Osteoblast (primary cell): ENCODE measurements at places on chromosomes 2 and 18. TPM values are rescaled to one million over a fixed set of nuclear protein-coding genes. Genes with fewer than 3 reads are reported as not detected.

Gene IL36B
- not detected in 2 replicates for total RNA-seq

Gene FEV
- not detected in 2 replicates for total RNA-seq

Gene CDK15
- 4.7 and 5.3 TPM in 2 replicates for total RNA-seq

Gene KLHL30
- total RNA-seq, result under 0.01 TPM in 2 replicates

Gene DOK6
- 2.7 and 3.6 TPM in 2 replicates for total RNA-seq

GRCh38 chr2:221153226-221153625, 418.9 kb downstream of the EPHA4 start:
- no peaks in the 10 kb centered on the region for H3K27me3 ChIP-seq
- no peaks in the 10 kb centered on the region for H3K36me3 ChIP-seq
- H3K4me1 ChIP-seq, result no peaks in the 10 kb centered on the region
- H3K27ac ChIP-seq, result no peak overlapping the region

DNA sequence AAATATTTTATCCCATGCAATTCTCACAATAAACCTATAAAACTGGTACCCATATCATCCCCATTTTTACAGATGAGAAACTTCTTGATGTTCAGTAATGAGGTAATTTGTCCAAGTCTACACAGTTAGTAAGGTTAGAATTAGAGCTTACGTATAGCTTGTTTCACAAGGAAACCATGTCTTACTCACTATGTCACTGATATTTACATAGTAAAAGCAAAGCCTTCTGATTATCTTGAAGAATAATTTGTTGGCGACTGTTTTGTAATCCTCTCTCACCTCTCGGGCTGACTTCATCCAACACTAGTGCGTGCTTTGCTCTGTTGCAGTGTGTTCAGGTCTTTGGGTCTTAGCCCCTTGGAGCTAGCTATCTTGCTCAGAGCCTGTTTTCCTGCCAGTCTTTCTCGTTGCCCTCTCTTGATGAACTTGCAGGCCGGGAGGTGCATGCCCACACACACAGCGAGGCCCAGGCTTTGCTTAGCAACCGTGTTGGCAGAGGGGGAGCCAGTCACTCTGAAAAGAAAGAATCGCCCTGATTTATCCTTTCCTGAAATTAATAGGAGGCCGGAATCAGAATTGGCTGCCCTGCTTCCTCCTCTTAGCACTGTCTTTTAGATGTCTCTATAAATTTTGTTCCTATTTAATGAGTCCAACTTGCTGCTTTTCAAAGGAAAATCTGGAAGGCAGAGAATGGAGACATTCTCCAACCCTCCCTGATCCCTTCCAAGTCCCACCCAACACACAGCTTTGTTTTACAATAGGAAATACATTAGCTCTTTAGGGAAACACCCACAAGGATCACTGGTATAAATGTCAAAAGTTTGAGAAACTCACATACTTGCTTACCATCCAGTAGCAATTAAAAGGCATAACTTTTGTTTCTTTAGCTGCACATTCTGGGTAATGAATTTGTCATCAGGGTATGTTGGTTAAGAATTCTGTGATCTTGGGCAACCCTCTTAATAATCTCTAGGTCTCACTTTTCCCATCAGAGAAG, 97.6 kb upstream of the SEC11C start:
- no peaks in the 10 kb centered on the region for H3K36me3 ChIP-seq
- DNase-seq, result peak; percentile 58
- H3K4me1 ChIP-seq, result peaks cover 3% of the 10 kb centered on the region

- H3K27me3 ChIP-seq, result no peaks in the 10 kb centered on the region
- H3K36me3 ChIP-seq, result no peaks in the 10 kb centered on the region
- H3K4me1 ChIP-seq, result no peaks in the 10 kb centered on the region
- no peak overlapping the region for H3K27ac ChIP-seq
- no peak overlapping the region for H3K4me3 ChIP-seq
Observed at GRCh38 chr2:51722311-51722710, 690.4 kb upstream of the NRXN1 start.

DNA sequence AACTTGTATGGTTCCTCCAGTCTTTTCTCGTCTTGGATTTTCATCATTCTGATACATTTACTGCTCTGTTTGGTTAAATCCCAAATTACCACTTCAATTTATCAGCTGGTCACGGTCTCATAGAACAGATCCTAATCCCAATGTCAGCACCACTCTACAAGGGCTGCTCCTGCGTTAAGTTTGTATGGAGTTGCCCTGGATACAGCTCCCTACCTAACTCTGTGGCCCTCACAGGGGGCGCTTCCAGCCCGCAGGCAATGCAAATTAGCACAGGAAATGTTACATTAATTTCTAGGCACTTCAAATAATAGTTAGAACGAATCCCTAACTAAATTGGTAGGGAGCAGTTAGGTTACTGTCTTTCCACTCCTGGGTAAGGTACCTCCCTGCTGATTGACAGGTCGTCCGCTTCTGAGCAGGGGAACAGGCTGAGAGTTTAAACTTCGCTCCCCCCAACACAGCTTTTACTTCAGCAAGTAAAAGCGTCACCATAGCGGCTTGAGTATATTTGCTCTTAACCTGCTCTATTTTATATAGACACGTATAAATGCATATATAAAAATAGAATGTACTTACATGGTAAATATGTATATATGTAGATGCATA, 238.5 kb upstream of the FANCL start:
- no peaks in the 10 kb centered on the region for H3K36me3 ChIP-seq
- no peak for DNase-seq
- H3K4me1 ChIP-seq, result no peaks in the 10 kb centered on the region

DNA sequence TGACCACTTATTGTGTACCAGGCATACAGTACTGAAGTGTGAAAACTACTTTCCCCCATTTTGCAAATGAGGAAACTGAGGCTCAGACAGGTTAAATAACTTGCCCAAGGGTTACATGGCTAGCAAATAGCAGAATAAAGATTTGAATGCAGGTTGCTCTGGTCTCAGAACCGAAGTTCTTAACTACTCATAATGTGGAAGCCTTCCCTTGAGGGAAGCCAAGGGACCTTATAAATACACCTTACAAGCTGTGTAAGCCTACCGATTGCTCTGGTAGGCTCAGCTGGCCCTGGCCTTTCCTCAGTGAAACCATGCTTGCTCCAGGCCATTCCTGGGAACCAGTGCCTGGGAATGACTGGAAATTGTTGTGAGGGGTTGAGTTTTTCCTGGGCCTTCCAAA, 114.6 kb upstream of the CDCA7 start:
- no peak for DNase-seq
- no peaks in the 10 kb centered on the region for H3K4me1 ChIP-seq
- H3K27ac ChIP-seq, result no peak overlapping the region
- H3K36me3 ChIP-seq, result peaks cover 8% of the 10 kb centered on the region

GRCh38 chr2:127175041-127175721, 44.9 kb downstream of the CYP27C1 start:
- H3K27ac ChIP-seq, result peak overlapping the region; percentile 77
- peak; percentile 90 for DNase-seq
- H3K36me3 ChIP-seq, result no peaks in the 10 kb centered on the region
- H3K27me3 ChIP-seq, result no peaks in the 10 kb centered on the region
